ENCODE measurements at places on chromosomes 5 and 9. TPM values are rescaled to one million over a fixed set of nuclear protein-coding genes. Genes with fewer than 3 reads are reported as not detected.

Gene FOXD4L3
- not detected for polyA plus RNA-seq

Gene CCIN
- polyA plus RNA-seq: 0.54 TPM

Gene CTXN3
- not detected for polyA plus RNA-seq

Gene HSPB3
- not detected for polyA plus RNA-seq

Gene AKNA
- polyA plus RNA-seq: 15.6 TPM

Gene STARD4
- polyA plus RNA-seq: 17.7 TPM

Gene TGFBI
- polyA plus RNA-seq: 182 TPM

Gene OBP2B
- 0.32 TPM for polyA plus RNA-seq

Gene STOM
- 74.5 TPM for polyA plus RNA-seq

Gene LCN9
- polyA plus RNA-seq: not detected

Gene PIK3R1
- polyA plus RNA-seq: 75.2 TPM

Gene SHOC1
- 0.67 TPM for polyA plus RNA-seq

Gene ENG
- polyA plus RNA-seq: 74.0 TPM

Gene CCNI2
- polyA plus RNA-seq: 4.1 TPM

Gene NR2F1-AS1
- 53.4 TPM for polyA plus RNA-seq

Gene EDIL3
- 44.2 TPM for polyA plus RNA-seq

Gene C9orf153
- polyA plus RNA-seq: 0.13 TPM

Gene ANGPTL2
- polyA plus RNA-seq: 6.8 TPM

Gene BARHL1
- 0.12 TPM for polyA plus RNA-seq

Gene FRRS1L
- 2.4 TPM for polyA plus RNA-seq

Gene ANKRD34B
- 0.14 TPM for polyA plus RNA-seq

Gene ANKDD1B
- polyA plus RNA-seq: 10.2 TPM

Gene PCDHB13
- polyA plus RNA-seq: 6.4 TPM

Gene SAXO1
- polyA plus RNA-seq: 0.14 TPM

Gene CXCL14
- polyA plus RNA-seq: 34.1 TPM

Gene TAF11L5
- polyA plus RNA-seq: not detected

Gene SMC5
- polyA plus RNA-seq: 53.0 TPM

Gene PDE8B
- polyA plus RNA-seq: 5.3 TPM

Gene RNF208
- 13.2 TPM for polyA plus RNA-seq

Gene SLC45A2
- 0.96 TPM for polyA plus RNA-seq

Gene TPPP
- 3.5 TPM for polyA plus RNA-seq

Gene MUSK
- 0.04 TPM for polyA plus RNA-seq

Gene IL3
- not detected for polyA plus RNA-seq

Gene GMCL2
- polyA plus RNA-seq: not detected

Gene TMEM232
- 8.5 TPM for polyA plus RNA-seq

Gene FOXD4
- 0.73 TPM for polyA plus RNA-seq

Gene CTSL
- 169 TPM for polyA plus RNA-seq

Gene EPB41L4B
- polyA plus RNA-seq: 17.3 TPM

Gene ADAMTS19
- 5.2 TPM for polyA plus RNA-seq

Gene AMBP
- 2.2 TPM for polyA plus RNA-seq

Gene MELK
- 21.2 TPM for polyA plus RNA-seq

Gene ADCY2
- 4.0 TPM for polyA plus RNA-seq

Gene PKD2L2
- 0.26 TPM for polyA plus RNA-seq

Gene PTPN3
- polyA plus RNA-seq: 51.2 TPM

Gene ARSI
- 3.9 TPM for polyA plus RNA-seq

Gene HACD4
- polyA plus RNA-seq: 3.0 TPM

Gene TAL2
- polyA plus RNA-seq: 1.6 TPM

Gene FAM153A
- polyA plus RNA-seq: 0.21 TPM

Gene TAF7
- 148 TPM for polyA plus RNA-seq

Gene IFNA2
- not detected for polyA plus RNA-seq

Gene TTC39B
- polyA plus RNA-seq: 9.1 TPM

Gene FREM1
- 232 TPM for polyA plus RNA-seq

Gene SPINK6
- polyA plus RNA-seq: not detected
